ENCODE measurements at places on chromosomes 1 and 21.
A peak's percentile ranks its signal among the peaks of the same experiment; 100 is the strongest.

DNA sequence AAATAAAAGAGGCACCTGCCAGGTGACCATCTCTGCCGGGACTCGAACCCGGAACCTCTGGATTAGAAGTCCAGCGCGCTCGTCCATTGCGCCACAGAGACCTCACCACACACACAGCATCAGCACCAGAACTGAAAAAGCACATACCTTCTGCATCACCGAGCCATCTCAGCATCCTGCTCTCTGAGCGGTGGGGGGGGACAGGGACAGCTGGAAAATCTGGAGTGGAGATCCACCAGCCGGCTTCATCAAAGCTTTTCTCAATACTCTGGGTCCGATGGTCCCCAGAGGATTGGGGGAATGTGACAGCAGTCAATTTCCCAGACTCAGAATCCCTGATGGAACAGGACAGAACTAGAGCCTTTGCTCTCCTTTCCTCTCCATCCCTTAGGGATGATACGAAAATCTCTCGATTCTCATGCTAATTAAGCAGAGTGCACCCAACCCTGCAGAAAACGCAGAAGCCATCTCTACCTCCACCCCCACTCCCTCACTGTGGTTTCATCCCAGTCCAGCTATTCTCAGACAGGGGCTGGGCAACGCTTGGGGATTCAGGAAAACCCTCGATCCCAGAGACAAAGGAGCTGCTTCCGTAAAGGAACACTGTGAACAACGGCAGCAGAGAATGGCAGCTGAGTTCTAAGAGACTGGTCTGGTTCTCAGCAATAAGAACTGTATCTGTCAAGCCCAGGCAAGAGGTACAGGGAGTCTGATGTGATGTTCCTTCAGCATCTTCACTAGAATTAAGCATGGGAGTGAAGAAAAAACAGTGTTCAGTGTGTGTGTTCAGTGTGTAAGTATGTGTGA is 29.6 kb upstream of the CADM3 start:
- DNase-seq = no peak

- DNase-seq = no peak
Measured at GRCh38 chr1:42420121-42420520, 35.7 kb downstream of the ZMYND12 start.

DNA sequence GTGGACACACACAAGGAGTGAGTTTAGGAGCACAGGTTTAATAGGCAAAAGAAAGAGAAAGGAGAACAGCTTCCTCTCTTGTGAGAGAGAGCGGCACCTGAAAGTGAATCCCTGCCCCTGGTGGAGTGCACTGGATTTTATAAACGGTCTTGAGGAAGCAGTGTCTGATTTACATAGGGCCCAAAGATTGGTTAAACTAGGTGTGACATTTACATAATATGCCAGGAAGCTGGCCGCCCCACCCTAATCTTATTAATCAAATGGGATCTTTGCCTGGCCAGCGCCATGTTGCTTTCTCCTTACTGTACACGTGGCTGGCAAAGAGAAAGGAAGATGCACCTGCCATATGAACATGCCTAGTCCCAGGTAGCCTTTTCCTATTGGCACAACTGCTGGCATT is 38.7 kb downstream of the CFH start:
- peak; percentile 90 for DNase-seq

GRCh38 chr1:243391355-243391754 is 135.5 kb downstream of the SDCCAG8 start:
- no peak for DNase-seq

DNA sequence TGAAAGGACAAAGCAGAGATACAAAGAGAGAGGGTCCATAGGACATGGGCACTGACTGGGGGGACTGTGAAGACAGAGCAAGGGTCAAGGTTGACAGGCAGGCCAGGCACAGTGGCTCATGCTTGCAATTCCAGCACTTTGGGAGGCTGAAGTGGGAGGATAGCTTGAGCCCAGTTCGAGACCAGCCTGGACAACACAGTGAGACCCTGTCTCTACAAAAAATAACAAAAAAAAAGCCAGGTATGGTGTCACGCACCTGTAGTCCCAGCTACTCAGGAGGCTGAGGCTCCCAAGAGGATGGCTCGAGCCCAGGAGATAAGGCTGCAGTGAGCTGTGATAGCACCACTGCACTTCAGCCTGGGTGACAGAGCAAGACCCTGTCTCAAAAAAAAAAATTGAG is 4.4 kb downstream of the CASP9 start:
- no peak for DNase-seq

- DNase-seq = no peak
Measured at GRCh38 chr1:162840250-162840839, 20.6 kb downstream of the CCDC190 start.

GRCh38 chr1:52056937-52057231 is 789 bp downstream of the BTF3L4 start:
- no peak for DNase-seq

DNA sequence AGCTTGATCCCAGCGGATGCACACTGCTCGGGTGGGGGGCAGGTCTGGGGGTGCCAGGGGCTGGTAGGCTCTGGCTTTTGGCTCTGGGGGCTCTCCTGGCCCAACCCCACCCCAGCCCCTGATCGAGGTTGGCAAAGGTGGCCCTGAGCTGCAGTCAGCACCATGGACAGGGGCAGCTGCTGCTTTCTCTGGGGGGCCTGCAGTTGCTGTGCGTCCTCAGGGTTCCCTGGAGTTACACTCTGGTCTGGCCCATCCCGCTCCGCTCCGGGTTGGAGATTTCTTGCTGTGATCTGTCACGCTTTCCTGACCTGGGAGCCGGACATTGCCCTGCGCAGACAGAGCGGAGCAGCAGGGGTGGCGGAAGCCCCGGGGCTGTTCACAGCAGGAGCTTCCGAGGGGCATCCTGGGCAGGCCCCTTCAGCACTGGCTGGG is 8.0 kb upstream of the PLCH2 start:
- no peak for DNase-seq

DNA sequence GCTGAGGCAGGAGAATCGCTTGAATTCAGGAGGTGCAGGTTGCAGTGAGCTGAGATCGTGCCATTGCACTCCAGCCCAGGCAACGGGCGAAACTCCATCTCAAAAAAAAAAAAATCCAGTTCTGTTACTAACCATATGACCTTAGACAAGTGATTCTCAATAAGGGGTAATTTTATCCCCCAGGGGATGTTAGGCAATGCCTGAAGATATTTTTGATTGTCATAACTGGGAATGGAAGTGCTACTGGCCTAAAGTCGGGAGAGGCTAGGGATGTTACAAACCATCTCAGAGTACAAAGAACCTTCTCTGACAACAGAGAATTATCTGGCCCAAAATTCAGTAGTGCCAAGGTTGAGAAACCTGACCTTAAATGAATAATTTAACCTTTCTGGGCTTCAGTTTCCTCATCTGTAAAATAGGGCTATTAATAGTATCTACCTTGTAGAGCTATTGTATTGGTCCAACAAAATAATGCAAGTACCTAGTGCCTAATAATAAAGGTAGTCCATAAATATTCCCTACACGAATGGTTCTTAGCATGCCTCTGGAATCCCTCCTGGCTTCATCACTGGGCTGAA is 5.8 kb upstream of the LMNA start:
- DNase-seq = no peak

GRCh38 chr1:227939791-227940771 is 7.7 kb downstream of the WNT9A start:
- no peak for DNase-seq

DNA sequence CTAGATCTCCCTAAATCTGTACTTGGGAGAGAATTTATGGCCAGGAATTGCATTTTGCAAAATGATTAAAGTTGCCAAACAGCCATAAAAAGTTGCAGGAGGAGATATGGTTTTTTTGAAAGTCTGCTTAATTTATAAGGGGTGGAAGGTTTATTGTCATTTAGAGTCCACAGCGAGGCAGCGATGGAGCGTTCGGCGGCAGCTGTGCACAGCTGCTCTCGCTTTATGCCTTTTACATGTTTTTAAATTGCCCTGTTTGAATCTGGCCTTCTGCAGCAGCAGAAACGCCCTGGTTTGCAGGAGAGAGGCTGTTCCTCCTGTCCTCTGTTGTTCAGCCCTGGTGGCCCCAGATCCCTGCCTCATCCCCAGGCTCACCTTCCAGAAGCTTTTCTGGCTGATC is 144.9 kb upstream of the POU3F1 start:
- no peak for DNase-seq

DNA sequence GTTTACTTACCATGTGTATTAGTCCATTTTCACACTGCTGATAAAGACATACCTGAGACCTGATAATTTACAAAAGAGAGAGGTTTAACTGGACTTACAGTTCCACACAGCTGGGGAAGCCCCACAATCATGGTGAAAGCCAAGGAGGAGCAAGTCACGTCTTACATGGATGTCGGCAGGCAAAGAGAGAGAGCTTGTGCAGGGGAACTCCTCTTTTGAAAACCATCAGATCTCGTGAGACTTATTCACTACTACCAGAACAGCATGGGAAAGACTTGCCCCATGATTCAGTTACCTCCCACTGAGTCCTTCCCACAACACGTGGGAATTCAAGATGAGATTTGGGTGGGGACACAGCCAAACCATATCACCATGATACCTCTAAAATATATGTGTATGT is 39.3 kb upstream of the ERRFI1 start:
- DNase-seq = no peak
